Mammary epithelial cell (primary cell): ENCODE measurements at places on chromosomes 4 and X. TPM values are rescaled to one million over a fixed set of nuclear protein-coding genes. Genes with fewer than 3 reads are reported as not detected.

DNA sequence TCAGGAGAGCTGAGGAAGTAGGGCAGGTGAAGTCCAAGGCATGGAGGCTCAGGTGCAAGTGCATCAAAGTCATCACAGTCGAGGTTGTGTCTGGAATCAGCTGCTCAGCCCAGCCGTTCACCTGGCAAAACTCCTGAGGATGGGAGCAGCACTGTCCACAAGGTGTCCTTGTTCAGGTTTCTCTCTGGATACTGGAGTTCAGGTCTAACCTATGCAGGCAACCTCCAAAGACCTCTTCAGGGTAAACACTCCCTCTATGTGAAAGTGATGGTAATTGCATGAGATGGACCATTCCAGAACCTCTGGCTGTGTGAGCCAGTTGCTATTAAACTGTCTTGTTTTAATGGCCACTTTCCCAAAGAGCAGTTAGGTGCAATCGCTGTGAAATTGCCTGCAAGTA is 120.2 kb upstream of the PSAPL1 start:
- DNase-seq: no peak

GRCh38 chr4:788636-789297 is 37.2 kb downstream of the CPLX1 start:
- no peak for DNase-seq

Gene DMD
- total RNA-seq: 73.2 TPM

Gene MAGEB10
- total RNA-seq: not detected in 2 replicates
